Caki2 (cell line): ENCODE measurements at places on chromosomes 4 and X.

- peak; percentile 12 for DNase-seq
Measured at GRCh38 chr4:85084371-85085094, 118.0 kb upstream of the WDFY3 start.

GRCh38 chrX:74324131-74324530 lies 20.2 kb downstream of the ZCCHC13 start:
- no peak for DNase-seq

- DNase-seq: no peak
Measured at GRCh38 chr4:1666391-1666790, 17.7 kb downstream of the FAM53A start.

GRCh38 chrX:107442914-107443527 lies 6.4 kb upstream of the FRMPD3 start:
- no peak for DNase-seq

DNA sequence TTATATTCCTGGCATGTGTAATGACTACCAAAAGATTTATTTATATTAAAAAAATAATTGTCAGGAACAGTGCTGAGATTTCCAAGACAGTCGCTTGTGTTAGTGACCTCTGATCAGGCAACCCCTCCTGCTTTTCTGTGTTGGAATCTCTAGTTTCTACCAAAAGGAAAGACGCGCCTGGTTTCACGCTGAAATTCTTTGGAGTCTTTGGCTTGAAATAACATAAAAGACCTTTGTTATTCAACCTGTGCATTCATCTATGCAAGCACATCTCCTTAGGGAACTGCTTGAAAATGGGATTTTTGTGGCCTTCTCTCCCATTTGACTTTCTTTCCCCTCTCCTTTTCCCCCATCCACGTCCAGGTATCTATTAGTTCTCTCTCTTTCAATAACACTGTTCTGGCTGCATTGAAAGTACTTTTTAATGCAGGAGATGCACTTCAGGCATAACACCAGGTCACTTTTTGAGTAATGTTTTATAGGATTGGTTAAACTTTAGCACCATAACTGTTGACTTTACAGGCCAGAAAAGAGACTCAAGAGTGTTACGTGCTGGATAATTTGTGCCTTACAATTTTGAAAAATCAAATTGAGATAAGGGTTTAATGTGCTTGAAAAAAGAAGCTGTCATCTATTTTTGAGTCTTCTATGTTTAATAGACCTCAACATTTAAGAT lies 172.7 kb downstream of the GPAT3 start:
- DNase-seq: peak; percentile 50

GRCh38 chr4:122508083-122508482 lies 51.6 kb upstream of the IL2 start:
- DNase-seq: no peak

DNA sequence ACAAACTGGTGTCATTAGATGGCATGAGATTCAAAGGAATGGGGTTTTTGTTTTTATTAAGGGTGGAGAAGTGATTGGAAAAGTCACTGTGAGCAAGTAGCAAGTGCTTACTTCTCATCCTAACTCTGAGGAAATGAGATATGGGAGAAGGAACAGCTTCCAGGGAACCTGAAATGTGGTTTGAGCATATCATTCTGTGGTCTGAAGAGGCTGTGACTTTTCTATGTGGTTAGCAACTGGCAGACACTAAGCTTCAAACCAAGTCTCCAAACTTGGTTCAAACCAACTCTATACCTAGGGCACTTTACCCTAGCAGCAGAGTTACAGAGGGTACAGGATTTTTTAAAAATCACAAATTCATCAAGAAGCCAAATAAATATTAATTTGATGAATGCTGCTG lies 58.2 kb downstream of the DCLK2 start:
- DNase-seq: no peak

- DNase-seq: no peak
Measured at GRCh38 chr4:58166490-58166889, 1056.3 kb upstream of the IGFBP7 start.
